ENCODE measurements at places on chromosomes 2 and 18.

- no peak for DNase-seq
These were observed 184.4 kb downstream of the DYSF start for GRCh38 chr2:71637736-71638135.

DNA sequence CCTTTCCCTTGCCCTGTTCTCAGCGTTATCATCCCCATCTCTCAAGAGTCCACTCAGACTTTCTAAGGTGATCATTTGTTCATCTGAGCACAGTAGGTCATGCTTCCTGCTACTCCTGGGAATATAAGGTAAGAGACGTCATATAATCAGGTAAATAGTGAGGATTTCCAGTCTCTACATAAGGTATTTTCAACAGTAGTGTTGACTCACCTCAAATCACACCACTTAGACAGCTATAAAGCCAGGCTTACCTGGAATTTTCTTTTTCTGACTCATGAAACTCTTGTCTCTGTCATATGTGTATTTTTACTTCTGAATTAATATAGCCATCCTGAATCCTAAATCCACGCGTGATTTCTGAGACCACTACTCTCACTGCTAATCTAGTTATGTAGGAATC, 443.2 kb downstream of the ARHGAP15 start:
- no peak for DNase-seq

- no peak for DNase-seq
These were observed 4.2 kb downstream of the CAPN10 start for GRCh38 chr2:240590681-240591111.

DNA sequence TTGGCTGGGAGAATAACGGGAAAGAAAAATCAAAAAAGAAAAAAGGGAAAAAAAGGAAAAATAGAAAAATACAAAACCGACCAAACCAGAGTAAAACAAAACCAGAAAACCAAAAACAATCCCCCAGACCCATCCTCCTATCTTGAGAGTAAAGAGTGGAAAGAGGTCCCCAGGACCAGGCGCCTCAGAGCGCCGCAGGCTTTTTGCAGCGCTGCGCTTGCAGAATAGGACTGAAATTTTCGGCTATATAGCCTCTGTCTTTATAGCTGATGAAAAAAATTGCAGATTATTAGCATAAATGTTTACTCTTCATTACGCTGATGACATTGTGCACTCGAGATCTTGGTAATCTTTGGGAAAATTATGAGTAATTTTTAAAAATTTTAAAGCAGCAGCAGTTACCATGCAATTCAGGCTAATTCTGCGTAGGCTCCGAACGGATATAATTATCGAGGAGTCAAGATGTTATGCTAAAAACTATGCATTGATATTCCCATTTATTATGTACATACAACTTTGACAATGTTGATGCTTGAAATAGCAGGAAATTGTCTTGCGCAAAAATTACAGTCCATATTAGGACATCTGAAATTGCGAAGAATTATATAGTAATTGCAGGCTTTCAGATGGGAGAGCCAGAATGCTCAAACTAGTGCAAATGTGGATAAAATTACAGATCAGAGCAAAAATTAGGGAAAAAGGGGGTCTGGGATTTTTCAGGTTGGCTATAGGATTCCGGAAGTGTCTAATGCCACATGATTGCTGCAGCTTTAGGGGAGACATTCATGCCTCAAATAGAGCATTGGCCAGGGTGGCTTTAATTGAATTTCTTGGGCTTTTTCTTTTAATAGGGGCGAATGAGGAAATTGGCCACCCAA, 8.3 kb downstream of the DLX1 start:
- no peak for DNase-seq

DNA sequence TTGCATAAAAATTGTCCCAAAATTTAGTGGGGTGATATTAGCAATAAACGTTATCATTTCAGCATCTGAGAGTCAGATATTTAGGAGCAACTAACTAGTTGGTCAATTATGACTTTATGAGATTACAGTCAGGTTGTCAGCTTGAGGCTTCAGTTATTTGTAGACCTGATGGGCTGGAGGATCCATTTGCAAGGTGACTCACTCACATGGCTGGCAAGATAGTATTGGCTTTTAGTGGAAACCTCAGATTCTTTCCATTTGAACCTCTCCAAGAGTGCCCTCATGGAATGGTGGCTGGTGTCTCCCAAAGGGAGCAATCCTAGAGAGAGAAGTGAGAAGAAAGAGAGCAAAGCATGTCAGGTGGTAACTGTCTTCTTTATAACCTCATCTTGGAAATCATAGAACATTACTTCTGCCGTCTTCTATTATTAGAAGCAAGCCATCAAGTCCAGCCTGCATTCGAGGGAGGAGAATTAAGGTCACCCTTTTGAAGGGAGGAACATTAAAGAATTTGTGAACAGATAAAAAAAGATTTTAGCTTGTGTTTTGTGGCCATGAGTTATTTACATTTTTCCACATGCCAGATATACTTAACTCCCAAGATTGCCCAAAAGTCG, 92.5 kb downstream of the HAUS1 start:
- no peak for DNase-seq

- no peak for DNase-seq
These were observed 5.3 kb downstream of the FHL2 start for GRCh38 chr2:105393373-105394055.

DNA sequence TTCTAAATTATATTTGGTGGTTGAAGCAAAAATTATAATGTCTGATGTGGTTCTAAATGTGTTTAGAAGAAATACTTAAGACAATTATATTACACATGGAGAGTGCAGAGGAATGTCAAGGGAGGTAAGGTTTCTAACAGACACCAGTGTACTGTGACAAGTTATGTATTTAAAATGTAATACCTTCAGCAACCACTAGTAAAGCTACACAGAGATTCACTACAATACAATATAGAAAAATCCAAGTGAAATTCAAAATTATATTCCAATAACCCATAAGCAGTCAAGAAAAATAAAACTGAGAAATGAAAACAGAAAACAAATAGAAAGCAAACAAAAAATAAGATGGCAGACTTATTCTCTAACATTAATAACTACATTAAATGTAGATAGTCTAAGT, 249.5 kb upstream of the KLHL14 start:
- no peak for DNase-seq

DNA sequence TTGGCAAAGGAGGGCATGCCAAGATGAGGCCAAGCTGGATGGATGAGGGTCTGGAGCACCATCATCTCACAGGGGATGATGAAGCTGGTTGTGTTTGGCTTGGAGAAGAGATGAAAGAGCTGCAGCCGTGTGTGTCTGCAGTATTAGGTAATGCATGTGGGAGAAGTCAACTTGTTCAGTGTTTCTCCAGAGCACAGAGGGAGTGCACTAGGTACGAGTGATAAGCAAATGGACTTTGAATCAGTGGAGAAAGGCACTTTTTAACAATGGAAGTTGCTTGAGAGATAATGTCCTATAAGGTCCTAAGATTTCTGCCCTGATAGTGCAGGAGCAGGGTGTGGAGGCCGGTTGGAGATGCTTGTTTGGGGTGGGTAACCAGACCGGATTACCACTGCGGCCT, 36.0 kb downstream of the SLC14A2 start:
- no peak for DNase-seq

DNA sequence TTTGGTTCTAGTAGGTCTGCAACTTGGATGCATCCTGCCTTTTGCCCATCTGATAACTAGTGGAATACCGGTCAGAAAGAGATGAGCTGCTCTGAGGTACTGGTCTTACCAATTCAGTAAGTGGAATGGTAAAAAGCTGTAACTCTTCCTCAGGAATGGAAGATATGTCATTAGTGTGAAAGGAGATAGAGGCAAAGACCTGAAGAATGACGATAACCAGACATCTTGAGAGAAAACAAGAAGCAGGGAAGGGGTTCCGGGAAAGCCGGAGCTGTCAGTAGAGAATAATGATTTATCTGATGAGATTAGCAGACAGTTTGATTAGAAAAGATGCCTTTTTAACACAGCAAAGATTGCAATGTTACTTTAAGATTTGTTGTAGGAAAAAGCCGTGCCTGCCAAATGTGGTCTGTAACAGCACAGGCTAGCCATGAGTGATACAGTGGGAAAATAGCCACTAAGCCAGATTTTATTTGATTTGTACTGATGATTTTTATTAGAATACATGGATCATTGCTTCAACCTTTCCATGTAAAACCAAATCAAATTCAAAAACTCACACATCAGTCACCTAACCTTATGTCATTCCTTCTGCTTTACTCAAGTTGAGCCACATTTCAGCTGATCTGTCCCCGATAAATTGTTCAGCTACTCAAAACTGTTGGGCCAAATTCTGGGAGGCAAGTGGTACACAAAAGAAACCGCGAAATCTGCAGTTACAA, 110.0 kb downstream of the TCF4 start:
- no peak for DNase-seq

- no peak for DNase-seq
These were observed 263.1 kb downstream of the TNS1 start for GRCh38 chr2:217739741-217740140.

DNA sequence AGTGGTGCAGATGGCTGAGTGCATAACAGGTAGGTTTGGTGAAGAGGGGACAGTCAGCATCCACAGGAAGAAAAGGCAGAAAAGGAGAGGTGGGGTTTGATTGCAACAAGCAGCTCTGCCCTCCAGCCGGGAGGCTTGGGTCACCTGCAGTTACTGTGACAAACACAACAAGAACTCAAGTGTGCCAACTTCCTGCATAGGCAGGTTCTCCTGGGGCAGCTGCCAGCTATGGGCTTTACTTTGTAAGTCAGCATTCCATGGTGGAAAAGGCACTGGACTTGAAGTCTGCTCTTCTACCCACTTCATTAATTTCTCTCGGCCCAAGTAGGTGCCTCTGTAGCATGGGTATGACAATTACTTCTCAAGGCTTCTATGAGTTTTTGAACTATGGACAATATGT, 98.9 kb downstream of the MYT1L start:
- DNase-seq, result no peak

DNA sequence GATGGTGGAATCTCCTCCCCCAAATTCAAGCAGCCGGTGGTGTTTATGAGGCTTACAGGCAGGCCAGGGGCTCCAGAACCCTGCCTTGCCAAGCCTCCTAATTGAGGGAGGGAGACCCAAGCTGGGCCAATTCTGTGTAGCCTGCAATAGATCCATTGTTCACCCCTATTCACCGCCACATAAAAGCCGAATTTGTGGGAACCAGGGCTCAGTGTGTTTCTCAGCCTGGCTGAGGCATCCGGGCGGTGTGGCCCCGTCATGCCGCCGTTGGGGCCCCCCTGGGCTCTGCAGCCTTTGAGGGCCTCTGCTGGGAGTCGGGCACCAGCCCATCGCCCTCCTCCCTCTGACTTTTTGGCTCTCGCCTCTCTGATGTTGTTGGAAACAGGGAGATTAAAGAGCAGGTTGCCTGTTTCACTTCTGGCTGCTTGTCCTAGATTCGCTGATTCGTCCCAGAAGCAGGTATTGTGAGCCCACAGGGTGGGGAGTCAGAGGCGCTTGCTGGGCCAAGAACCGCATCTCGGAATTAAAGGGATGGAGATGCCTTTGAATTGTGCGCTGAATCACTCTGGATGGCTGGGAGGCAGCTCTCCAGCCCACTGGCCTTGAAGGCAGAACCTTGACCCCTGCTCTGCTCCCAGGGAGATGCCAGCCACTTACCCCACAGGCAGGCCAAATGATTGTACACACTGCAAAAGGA, 14.7 kb upstream of the OTOS start:
- no peak for DNase-seq

- DNase-seq, result no peak
These were observed 3.7 kb upstream of the GKN1 start for GRCh38 chr2:68970566-68971265.
